ENCODE measurements at places on chromosomes 2 and 18.

- DNase-seq: no peak
Measured at GRCh38 chr2:144516981-144517865, 2.7 kb downstream of the ZEB2 start.

- peak; percentile 3 for DNase-seq
Measured at GRCh38 chr2:174023591-174024523, 58.7 kb upstream of the SP3 start.

- no peak for DNase-seq
Measured at GRCh38 chr2:175431101-175431946, 249.8 kb upstream of the ATP5MC3 start.

DNA sequence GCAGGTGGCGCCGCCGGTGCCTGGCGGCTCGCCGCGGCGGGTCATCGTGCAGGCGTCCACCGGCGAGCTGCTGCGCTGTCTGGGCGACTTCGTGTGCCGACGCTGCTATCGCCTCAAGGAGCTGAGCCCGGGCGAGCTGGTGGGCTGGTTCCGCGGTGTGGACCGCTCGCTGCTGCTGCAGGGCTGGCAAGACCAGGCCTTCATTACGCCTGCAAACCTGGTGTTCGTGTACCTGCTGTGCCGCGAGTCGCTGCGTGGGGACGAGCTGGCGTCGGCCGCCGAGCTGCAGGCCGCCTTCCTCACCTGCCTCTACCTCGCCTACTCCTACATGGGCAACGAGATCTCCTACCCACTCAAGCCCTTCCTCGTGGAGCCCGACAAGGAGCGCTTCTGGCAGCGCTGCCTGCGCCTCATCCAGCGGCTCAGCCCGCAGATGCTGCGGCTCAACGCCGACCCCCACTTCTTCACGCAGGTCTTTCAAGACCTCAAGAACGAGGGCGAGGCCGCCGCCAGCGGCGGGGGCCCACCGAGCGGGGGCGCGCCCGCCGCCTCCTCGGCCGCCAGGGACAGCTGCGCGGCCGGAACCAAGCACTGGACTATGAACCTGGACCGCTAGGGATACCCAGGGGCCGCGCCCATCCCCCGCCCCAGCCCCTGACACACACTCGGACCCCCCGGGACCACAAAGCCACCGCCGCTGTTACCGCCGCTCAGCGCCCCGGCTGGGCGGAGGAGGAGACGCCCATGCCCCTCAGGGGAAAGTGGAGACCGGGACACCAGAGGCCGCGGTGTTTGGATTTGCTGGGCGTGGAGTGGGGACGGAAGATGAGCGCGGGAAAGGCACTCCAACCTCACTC, 1.1 kb downstream of the CDK5R2 start:
- DNase-seq: no peak

- no peak for DNase-seq
Measured at GRCh38 chr2:27309651-27310050, 1.4 kb upstream of the UCN start.

DNA sequence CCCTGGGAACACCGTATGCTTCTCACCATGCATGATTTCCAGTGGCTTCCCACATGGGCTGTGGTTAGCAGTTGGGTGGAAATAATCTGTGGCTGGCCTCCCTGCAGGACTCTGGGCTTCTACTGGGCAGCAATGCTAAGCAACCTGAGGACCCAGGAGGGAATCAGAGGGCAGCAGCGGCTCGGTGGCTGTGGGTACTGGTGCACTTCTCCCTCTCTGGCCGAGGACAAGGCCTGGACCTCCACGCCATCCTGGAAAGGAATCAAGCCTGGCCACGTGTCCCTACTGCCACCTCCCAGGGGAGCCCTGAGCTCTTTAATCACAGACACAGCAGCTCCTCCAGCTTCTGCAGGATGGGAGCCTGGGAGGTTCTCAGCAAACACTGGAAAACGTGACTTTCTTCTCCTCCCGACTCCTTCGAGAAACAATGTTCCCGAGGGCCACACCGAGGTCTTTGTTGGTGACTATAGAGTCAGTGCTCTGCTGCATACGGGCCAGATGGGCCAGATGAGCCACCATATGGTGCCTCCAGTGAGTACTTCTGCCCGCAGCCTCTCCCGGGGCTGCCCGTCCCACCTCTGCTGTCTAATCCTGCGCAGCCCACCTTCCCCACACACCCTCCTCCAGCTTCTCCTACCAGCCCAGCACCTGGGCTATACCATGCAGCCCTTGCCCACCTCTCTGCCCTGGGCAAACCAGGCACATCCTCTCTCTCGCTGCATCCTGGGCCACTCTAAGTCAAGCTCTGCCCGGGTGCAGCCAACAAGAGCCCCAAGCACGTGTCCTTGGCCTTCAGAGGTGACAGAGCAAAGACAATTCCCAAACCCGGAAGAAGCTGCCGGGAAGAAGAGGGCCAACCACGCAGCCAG, 42.8 kb upstream of the OTOS start:
- no peak for DNase-seq

- DNase-seq: no peak
Measured at GRCh38 chr18:27033722-27034121, 151.4 kb downstream of the CHST9 start.

GRCh38 chr2:74984947-74985637, 26.6 kb downstream of the POLE4 start:
- DNase-seq: no peak

DNA sequence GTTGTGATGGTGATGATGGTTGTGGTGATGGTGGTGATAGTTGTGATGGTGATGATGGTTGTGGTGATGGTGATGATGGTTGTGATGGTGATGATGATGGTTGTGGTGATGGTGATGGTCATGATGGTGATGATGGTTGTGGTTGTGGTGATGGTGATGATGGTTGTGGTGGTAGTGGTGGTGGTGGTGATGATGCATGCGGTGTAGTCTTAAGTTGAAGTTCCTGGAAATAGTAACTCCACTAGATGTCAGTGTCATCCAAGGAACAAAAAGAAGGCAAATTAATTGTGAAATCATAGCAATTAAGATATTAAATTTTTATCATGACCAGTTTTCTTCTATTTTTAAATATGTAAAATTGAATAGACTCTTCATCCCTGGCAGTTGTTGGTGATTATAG, 309.2 kb downstream of the AGAP1 start:
- DNase-seq: no peak

- no peak for DNase-seq
Measured at GRCh38 chr2:169815849-169816248, 8.9 kb downstream of the METTL5 start.

DNA sequence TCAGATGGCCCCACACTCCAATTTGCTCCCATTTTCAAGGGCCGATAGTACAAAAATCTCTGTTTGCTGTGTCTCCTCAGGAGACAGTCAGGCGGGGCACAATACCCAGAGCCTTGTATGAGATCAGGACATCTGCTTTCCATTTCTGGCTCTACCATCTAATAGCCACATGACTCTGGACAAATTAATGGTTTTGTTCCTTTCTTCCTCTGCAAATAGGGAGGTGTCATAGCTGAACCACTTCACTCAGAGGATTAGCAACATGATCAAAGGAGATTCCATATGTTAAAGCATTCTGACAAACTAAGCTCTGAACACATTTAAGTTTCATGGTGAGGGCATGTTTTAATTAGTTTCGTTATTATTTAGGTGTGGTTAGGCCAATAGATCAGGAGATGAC, 602.1 kb upstream of the SYT4 start:
- DNase-seq: no peak

- DNase-seq: no peak
Measured at GRCh38 chr2:4597400-4597799, 894.0 kb downstream of the DCDC2C start.

DNA sequence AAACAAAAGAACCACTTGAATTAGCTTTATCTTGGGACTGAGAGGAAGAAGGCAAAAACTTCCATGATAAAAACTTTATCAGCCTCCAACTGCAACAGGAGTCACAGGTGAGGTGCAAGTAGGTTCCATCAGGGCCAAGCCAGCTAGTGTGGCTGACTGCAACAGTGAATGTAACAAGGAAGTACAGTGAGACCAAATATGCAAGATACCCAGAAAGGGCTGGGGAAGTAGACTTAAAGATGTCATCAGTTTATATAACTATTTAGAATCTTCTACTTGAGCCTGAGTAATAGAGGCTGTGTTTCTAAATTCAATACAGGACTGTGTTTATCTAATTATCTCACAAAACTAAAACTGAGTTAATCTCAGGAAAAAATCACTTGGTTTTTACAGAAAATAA, 14.8 kb downstream of the PLEKHM3 start:
- no peak for DNase-seq

GRCh38 chr2:70426341-70426740, 124.5 kb upstream of the FAM136A start:
- DNase-seq: no peak

DNA sequence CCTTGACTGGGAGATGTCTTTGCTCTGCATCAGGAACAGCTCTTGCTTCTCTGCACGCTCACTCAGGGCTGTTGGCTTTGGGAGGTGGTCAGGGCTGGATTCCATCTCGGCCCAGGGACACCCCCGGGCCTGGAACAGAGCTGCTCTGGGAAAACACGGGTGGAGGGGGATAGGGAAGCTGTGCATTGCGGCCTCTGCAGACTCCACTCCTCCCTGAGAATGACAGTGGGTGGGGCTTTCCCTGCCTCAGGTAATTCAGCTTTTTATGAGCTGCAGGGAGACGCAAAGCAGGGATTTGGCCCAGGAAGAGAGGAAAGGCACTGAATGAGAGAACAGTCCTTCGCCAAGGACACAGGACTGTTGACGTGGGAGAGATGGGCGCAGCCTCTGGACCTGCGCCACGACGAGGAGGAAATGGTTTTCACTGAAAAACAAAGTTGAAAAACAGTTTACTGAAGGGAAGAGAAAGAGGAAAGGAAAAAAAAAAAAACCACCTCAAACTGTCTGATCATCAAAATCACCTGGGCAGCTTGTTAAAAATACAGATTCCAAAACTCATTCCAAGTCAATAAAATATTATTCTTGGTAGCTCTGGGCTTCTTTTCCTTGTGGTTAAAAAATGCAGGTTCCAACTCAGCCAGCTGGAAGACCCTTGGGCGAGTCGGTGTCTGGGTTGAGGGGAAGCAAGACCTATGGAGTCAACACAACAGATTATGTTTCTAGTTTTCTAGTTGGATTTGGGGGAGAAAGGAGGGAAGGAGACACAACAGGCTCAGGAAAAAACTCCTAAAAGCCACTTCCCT, 194.0 kb downstream of the ZFP36L2 start:
- DNase-seq: no peak

DNA sequence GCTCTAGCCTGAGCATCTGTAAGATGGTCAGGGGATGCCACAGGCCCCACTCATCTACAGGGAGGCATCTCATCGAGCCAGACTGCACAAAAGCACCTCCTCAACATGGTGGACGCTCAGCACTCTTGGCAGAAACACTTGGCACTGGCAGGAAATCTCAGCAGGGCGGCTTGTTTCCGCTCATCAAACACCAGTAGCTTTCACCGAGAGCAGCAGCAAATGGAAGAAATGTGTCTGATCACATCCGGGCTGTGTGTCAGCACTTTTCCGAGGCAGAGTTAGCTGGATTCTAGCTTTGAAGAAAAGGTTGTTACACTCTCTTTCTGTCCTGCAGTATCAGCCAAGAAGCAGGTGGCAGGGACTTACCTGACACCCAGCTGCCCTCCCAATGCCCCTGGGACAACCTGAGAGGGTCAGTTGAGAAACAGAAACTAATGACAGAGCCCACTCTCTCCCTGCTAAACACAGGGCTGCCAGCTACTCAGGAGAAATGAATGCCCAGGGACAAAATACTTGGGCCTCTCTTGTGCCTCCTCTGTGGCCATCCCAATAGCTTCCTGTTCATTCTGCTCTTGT, 68.9 kb upstream of the FZD7 start:
- no peak for DNase-seq

GRCh38 chr2:216918088-216918680, 58.3 kb upstream of the TNP1 start:
- DNase-seq: no peak
